ENCODE measurements at places on chromosomes 4 and X.

GRCh38 chrX:73262991-73263390 is 48.3 kb upstream of the NAP1L2 start:
- DNase-seq: no peak

- no peak for DNase-seq
Observed at GRCh38 chr4:180225977-180226376, 2017.2 kb upstream of the TENM3 start.

DNA sequence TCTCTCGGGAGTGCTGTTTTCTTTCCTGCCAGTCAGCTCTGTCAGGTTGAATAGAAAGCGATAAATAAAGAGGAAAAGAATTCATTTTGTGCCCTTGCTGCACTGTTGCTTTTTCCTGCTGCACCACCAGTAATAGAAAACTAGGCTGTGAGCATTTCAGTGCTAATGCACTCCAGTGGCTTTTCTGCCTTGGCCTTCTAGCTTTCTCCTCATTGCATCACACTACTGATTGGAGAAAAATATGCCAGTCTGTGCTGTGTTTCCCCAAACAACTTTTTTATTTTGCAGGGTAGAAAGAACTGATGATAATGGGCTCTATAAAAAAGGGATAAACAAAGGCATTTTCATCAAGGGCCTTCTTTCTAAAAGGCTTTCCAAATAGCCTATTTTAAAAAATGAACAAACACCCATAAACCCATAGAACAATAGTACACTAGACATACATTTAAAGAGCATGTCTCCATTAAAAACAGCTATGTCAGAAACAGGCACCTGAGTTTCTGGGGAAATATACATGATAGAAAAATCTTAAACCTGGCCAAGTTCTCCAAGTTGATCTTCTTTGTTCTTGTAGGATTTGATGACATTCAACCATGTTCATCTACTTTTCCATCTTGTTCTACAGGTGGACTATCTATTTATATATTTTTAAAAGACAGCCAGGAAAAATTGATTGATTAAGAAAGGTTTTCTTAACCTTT is 86.3 kb downstream of the GPRIN3 start:
- no peak for DNase-seq

GRCh38 chr4:17385403-17385802 is 126.5 kb downstream of the QDPR start:
- no peak for DNase-seq

GRCh38 chrX:43998374-43998773 is 25.2 kb upstream of the NDP start:
- no peak for DNase-seq

- no peak for DNase-seq
Observed at GRCh38 chrX:17713288-17713687, 24.0 kb upstream of the SCML1 start.

DNA sequence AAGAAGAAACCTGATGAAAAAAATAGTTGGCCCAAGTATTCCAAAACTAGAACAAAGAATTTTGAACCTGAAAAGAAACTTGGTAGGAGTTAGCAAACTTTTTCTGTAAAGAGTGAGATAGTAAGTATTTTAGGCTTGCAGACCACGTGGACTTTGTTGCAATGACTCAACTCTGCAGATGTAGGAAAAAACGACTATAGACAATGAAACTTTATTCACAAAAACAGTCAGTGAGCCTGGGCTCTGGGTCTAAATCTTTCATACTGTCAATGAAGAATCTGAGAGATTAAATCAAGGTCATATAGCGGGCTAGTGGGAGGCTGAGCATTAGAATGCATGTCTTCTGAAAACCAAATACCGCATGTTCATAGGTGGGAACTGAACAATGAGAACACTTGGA is 23.0 kb downstream of the SH3D19 start:
- DNase-seq: no peak

GRCh38 chrX:17453788-17454187 is 78.8 kb downstream of the NHS start:
- DNase-seq: no peak

DNA sequence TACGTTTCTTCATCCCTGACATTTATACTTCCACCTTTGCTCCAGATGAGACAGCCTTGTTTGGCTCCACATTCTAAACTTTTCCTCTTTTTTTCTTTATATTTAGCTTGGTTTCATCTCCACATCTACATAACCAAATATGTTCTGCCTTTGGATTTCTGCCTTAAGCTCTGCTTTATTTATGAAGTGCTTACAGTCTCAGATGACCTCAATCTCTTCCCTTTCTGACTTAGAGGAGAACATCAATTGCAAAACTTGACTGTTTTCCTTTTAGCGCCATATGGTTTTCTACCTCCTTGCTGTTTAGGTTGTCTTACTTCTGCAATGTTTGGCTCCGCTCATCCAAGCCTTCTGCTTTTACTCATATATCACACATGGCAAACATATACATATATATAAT is 7.5 kb downstream of the ASB5 start:
- no peak for DNase-seq

Measured in CD4-positive, alpha-beta memory T cell (primary cell).